Femur (tissue), 1 donor: ENCODE measurements at places on chromosomes 1 and 21.

GRCh38 chr1:150194381-150195031, 41.4 kb downstream of the ANP32E start:
- DNase-seq, result no peak

GRCh38 chr1:164735315-164736052, 176.5 kb downstream of the PBX1 start:
- no peak for DNase-seq

GRCh38 chr1:8431784-8432183, 113.9 kb downstream of the SLC45A1 start:
- no peak for DNase-seq

GRCh38 chr1:98854137-98854536, 150.5 kb downstream of the PLPPR5 start:
- no peak for DNase-seq

DNA sequence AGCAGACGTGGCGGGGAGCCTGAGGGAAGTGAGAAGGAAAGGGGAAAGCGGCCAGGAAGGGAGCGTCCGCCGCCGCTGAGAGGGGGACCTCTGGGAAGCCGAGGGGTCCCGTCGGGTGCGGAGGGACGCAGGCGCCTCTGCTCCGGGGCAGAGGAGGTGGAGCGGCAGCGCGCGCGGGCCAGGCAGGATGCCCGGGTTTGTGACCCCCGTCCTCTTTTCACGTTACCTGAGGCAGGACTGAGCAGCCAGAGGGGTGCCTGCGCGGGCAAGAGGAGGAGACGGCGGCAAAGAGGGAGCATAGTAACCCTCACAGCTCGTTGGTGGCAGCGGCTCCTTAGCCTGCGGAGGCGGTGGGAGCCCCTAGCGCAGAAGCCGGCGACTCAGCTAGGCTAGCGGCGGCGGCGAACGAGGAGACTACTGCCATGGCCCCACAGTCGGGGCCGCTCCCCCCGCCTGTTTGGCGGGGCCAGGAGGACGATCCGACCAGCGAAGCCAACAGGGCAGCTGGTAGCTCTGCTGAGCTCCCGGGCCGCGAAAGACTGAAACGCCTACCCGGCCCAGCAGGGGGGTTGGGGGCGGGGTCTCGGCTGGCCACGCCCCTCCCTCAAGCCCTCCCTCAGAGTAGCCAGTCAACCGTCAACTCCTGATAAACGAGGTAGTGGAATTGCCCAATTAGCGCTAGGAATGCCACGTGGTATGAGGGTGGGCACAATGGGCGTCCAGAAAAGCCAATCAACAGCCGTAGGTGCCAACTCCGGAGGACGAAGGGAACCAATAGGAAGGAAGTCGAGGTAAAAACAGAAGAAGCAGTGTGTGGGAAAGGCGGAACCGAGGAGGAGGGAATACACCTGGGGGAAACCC, at the start of gene TESK2:
Gene TESK2 (minus strand): TSS at position 538 of the 861 bp plus-strand sequence. CDS start 33,378 bp downstream, outside the sequence.
- DNase-seq, result peak; percentile 98

GRCh38 chr1:244163861-244164510, 112.9 kb downstream of the ZBTB18 start:
- peak; percentile 31 for DNase-seq

GRCh38 chr1:27436204-27437159, 44.1 kb downstream of the GPR3 start:
- DNase-seq, result no peak

DNA sequence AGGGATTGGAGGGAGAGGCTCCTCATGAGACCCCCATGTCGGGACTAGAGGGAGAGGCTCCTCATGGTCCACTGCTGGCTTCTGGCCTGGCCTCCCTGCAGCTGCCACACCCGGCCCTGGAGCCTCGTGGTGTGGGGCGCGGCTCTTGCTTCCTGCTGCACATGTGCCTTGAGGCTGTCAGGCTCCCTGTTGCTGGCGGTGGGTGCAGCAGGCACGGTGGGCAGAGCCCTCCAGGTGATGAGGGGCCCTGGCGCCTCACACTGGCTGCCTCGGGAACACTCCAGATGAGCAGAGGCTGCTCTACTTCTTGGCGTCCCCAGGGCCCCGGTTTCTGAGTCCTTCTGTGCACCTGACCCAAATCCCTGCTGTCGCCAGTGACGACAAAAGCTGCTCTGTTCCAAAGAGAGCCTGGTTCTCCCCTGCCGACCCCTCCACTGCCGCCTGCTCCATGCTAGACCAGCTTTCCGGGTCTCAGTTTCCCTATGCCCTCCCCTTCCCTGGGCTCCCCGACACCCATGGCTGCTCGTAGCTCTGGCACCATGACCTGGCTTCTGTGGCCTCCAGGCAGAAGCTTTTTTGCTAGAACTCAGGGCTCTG, 9.7 kb upstream of the ATAD3B start:
- DNase-seq, result no peak

DNA sequence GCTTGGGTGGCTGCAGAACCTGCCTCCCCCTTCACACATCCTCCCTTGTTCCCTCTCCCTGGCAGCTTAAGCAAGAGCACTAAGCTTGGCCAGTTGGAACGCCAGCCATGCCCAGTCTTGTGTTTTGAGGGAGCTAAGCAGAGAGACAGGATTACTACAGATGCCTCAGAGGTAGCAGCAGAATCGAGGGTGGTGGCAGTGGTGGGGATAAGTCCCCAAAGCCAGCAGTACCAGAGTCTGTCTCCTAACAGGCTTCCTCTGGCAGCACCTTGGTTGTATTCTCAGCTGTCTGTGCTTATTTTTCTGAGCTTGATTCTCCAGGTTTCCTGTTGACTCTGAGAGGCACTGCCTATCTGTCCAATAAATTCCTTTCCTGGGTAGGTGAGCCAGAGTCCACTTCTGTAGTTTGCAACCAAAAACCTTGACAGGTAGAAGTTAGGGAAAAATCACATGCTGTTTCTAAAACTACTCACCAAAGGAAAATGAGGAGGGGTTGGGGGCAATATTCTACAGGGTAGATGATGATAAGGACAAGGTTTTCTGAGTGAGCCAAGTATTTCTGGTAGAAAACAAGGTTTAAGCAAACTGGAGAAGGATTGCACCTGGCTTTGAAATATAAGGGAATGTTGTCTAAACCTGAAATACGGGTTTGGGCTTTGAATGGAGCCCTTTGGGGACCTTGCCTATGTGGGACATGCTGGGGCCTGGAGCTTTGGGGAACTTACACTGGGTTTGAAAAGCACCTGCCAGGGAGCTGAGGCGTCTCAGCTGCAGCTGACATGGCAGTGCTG, 100.8 kb downstream of the PBX1 start:
- DNase-seq, result no peak

- no peak for DNase-seq
Observed at GRCh38 chr1:52825868-52826267, 16.7 kb upstream of the ZYG11A start.

DNA sequence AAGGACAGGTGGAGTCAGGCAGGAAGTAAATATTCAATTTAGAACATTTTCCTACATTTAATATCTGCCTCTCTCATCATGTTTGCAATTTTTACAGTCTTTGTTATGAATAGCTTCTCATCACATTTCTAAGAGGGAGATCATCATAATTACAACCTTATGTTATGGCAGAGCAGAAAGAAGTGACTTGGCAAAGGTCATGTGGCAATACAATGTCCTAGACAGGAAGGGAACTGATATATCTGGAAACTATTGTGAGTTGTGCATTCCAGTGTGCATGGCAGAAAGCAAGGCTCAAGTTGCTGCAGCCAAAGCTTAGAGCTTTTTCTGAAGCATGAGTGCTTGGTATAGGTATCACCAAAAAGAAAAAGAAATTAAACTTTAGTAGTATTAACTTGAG, 43.8 kb upstream of the PRRX1 start:
- no peak for DNase-seq

GRCh38 chr1:178275553-178275952, 181.6 kb downstream of the RASAL2 start:
- no peak for DNase-seq

- DNase-seq, result no peak
Observed at GRCh38 chr1:214187121-214187900, 93.6 kb upstream of the SMYD2 start.

GRCh38 chr1:53608676-53609075, 130.3 kb downstream of the GLIS1 start:
- no peak for DNase-seq
